ENCODE measurements at places on chromosomes 5 and 9.

DNA sequence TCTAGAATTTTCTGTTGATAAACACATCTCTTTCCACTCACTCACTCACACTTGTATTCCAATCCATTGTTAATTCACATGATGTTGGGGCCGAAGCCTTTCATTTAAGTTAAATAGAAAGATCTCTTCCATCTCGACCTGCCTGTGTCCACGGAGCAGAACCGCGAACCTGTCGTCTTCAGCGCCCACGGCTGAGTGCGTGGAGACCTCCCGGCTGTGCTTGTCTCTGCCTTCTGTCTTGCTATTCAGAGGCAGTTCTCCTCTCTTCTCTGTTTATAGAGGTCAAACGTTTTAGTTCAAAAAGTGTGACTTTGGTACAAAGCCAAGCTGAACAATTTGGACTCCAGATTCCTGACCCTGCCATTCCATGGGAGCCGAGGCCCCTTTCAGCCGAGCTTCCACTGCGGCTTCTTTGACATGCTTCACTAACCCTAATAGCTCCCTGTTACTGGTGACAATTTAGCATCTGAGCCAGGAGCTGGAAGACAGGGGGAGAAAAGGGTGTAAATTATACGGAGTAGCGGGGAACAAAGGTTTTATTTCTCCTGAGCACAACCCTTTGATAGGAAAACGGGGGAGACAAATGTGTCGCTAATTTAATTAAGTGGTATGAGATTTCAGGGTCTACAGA lies 314.4 kb upstream of the IRX4 start:
- no peak for DNase-seq

GRCh38 chr5:21152611-21153010 lies 1164.6 kb upstream of the CDH18 start:
- no peak for DNase-seq

DNA sequence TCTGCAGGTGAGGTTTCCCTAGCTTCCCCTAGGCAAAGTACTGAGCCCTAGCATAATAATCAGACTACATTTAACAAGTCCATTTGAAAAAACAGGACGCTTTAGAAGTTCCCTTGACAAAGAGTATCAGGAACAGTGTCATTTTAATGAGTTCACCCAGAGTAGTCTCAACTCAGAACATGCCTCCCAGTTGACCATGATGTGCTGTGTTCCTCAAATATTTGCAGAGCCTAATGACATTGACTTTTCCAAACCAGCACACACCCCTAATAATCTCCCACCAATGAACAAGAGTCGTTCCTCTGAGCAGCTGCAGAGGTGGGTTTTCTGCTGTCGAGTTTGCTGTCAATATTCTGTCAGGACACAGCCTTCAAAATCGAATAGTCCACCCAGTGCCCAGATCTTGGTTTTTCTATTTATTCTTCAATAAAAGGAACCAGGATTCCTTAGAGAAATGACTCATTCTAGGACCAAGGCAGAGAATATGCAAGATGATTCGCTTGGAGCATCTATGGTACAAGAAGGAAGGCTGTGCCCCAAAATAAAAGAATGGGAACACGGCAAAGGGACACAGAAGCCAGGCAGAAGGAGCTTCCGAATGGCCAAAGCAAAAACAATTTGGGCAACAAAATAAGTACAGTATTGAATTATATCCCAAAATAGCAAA lies 57.6 kb downstream of the OTULIN start:
- DNase-seq: peak; percentile 5

DNA sequence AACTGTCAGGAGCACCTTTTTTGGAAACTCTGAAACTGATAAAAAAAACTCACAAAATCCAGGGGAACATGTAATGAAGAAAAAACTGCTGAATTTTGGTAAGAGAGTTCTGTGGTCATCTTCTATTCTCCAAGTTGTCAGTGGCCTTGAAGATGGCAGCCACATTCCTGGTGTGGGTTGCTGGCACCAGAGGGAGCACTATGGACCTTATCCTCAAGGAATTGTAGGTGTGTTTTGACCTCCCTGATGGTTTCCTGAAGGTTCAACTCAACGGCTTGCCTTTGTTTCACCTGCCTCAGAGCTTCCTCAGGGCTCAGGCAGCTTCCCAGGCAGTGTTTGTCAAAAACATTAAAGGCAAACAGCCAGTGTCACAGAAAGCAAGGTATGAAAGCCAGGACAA lies 2.2 kb upstream of the SLC38A9 start:
- no peak for DNase-seq

- DNase-seq: no peak
These were observed 252.5 kb downstream of the DEPDC1B start for GRCh38 chr5:60447488-60447920.

GRCh38 chr9:124776954-124777648 lies at the start of gene OLFML2A:
OLFML2A (plus strand) TSS chr9:124777133; CDS start chr9:124777271, 138 bp downstream.
- peak; percentile 27 for DNase-seq

DNA sequence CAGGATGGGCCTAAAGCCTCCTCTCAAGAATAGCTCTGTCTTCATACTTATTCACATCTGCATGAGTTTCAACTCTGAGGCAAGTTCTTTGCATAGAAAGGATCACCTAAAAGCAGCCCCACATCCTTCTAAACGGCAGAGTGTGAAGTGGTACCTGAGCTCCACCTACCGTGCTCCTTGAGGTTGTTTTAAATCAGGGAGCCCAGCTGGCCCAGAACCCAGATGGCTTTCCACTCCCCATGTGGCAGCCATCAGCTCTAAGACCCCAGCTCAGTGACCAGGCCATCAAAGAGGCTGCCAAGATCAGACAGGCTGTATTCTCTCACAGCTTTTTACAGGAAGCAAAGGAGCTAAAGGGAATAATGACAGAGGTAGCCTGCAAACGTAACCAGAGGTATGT lies 299.3 kb downstream of the RASEF start:
- DNase-seq: no peak

DNA sequence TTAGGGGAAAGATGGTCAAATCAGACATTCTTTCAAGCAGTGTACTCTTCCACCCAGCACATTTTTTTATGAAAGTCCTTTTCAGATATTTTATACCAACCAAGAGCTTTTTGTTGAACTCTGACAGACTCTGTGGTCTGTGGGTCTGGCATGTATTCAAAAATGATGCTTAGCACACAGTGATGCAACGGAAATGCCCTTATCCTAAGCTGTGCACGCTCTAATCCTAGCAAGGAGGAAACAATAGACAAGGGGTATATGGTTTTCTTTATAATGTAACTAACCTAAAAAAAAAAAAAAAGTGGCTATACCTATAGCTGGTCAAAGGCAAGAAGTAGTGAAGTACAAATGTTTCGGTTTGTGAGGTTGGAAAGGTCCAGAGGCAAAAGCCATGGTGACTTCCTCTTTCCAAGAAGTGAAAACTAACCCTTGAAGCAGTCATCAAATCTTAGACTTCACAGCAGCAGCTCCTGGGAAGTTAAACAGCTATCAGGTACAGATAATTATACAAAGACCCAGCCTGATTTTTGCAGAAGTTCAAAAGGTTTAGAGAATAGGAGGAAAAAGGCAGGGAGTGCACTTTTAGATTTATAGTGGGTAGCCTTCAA lies 82.5 kb downstream of the SEMA6A start:
- no peak for DNase-seq

- DNase-seq: no peak
These were observed 145.7 kb upstream of the SMIM23 start for GRCh38 chr5:171639966-171640365.

DNA sequence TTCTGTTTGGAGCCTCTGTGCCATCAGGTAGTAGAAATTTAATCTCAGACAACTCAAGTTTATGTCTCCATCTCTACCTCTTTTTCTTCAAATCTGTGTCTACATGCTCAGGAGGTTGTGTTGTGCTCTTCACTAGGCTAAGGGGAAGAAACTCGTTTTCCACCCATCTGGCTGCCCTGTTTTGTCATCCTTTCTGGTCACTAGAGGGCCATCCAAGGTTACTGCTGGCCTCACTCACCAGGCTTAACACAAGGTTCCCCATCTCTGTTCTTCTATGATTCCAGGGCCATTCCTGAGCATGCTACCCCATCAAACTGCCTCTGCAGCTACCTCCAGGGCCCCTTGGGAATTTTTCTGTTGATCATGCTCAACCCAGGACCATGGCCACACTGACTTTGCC lies 213.3 kb upstream of the FBXL7 start:
- DNase-seq: no peak

DNA sequence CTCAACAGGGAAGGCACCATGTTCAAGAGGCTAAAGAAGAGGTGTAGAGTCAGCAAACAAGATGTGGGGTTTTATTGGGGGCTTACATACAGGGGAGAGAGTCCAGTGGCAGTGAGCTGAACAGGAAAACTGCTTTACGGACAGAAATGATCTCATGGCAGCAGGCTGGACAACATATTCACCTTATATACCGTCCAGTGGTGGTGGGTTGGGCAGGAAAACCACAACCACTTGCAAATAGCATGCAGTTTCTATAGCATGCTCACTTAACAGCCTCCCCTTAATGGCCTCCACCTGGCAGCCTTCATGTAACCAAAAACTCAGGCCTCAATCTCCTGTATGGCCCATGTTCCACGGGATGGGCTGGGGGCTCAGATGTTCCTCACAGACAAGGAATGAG lies 5.4 kb downstream of the TNFSF8 start:
- no peak for DNase-seq

DNA sequence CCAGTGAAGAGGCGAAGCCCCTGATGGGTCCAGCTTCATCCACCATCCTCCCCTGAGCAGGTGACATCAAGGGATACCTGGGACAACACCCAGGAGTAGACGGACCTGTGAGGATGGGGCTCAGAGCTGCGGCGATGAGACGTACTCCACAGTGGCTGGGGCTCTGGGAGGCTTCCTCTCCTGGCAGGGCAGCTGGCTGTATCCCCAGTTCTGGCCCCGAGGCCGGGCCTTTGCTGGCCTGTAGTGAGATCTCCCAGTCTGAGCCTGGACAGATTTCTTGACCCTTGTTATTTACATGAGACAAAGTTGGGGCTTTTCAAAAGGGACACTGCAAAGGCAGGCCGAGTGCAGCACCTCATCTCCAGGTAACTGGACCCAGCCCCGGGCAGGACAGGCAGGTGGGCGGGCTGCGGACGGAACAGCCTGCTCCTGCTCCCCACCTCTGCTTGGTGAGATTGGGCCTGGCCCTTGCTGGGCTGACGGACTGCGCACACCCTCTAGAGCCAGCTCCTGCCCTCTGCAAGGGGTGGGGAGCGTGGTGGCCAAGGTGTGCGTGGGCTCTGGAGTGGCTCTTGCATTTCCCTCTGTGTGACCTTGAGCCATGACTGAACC lies 23.1 kb downstream of the IER5L start:
- no peak for DNase-seq

DNA sequence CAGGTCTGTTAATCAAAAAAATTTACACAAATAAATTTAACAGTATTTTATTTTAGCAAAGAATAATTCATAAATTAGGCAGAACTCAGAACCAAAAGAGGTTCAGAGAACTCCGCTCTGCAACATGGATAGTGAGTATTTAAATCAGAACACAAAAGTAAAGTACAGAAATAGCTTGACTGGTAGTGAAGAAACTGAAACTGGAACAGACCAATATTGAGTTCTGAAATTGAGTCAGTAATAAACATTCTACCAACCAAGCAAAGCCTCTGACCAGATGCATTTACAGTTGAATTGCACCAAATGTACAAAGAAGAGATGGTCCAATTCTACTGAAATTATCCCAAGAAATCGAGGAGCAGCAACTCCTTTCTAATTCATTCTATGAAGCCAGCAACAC lies 1542.8 kb downstream of the EFNA5 start:
- DNase-seq: no peak

GRCh38 chr5:43305948-43306565 lies 7.2 kb downstream of the HMGCS1 start:
- peak; percentile 37 for DNase-seq

DNA sequence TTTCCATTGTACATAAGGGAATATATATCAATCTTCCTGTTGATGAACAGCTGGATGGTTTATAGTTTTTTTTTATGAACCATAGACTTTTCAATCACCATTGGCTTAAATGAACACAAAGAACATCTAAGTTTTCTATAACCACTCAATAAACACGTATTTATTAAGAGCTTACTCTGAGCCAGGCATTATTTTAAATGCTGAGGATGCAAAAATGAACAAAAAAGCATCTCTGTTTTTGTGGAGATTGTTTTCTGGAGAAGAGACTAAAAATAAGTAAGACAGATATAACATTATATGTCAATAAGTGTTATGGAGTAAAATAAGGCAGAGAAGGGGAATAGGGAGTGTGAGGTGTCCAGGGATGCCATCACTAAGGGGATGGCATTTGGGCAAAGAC lies 52.1 kb upstream of the SLC24A2 start:
- DNase-seq: no peak

DNA sequence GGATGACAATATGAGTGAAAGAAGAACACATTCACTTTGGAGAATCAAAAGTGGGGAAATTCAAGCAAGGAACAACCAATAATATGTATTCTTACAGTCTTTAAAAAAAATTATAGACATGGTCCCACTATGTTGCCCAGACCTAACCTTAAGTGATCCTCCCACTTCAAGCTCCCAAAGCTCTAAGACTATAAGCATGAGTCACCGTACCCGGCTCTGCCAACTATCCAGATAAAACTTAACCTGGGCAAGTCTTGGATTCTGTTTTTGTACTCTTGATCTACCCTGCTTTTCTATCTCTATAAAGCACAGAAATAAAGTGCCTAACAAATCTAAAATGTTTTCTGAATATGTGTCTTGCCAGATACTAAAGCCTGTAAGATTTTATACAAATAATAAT lies 30.9 kb downstream of the CEMIP2 start:
- no peak for DNase-seq

GRCh38 chr9:116464987-116465571 lies 222.0 kb upstream of the TRIM32 start:
- no peak for DNase-seq

GRCh38 chr9:137494104-137494544 lies 35.0 kb upstream of the NSMF start:
- no peak for DNase-seq

GRCh38 chr5:138282920-138283742 lies 8.7 kb upstream of the GFRA3 start:
- peak; percentile 58 for DNase-seq

- DNase-seq: no peak
These were observed 11.2 kb downstream of the SEMA4D start for GRCh38 chr9:89486681-89487080.

DNA sequence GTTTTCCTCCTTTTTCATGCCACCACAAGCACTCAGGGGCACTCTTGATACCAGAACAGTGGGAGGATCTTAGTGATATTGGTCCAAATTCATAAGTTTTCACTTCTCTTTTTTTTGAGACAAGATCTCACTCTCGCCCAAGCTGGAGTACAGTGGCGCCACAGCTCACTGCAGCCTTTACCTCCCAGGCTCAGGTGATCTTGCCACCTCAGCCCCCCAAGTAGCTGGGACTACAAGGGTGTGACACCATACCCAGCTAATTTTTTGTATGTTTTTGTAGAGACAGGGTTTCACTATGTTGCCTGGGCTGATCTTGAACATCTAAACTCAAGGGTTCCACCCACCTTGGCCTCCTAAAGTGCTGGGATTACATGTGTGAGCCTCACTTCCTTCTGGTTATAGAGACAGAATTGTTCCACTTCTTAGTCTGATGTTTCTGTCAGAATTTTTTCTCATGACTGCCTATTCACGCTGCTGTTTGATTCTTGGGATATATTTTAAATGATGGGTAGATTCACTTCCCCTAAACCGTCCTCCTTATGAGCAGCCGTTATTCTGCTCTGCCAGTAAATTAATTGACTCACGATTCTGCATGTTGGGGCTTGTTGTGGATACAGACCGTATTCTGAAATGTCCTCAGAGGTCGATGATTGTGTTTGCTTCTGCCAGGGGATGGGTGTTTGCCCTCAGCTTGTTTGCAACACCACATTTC lies 30.8 kb downstream of the MTAP start:
- no peak for DNase-seq
